Activated B cell treated with CpG ODN at 0.5 μM for 24 hours (primary cell): ENCODE measurements at places on chromosomes 13 and 19. TPM values are rescaled to one million over a fixed set of nuclear protein-coding genes. Genes with fewer than 3 reads are reported as not detected.

Gene COG3
- 26.0 and 31.6 TPM in 2 replicates for total RNA-seq

Gene CYP2A7
- total RNA-seq = not detected in 2 replicates

Gene ADGRE2
- total RNA-seq = 0.91 and 0.93 TPM in 2 replicates

Gene PAN3
- total RNA-seq = 60.7 and 68.2 TPM in 2 replicates

Gene WTIP
- 0.07 and 0.38 TPM in 2 replicates for total RNA-seq

Gene FARP1
- total RNA-seq = 0.95 and 2.1 TPM in 2 replicates

Gene TMEM145
- total RNA-seq = not detected in 2 replicates

Gene TPM4
- 238 and 257 TPM in 2 replicates for total RNA-seq

Gene ZNF525
- 28.9 and 37.4 TPM in 2 replicates for total RNA-seq

Gene HIPK4
- total RNA-seq = 0.09 TPM in 1 of 2 replicates, not detected in the other

Gene SLC7A1
- total RNA-seq = 83.5 and 85.0 TPM in 2 replicates

Gene VASP
- total RNA-seq = 294 and 300 TPM in 2 replicates

Gene IL17D
- not detected in 2 replicates for total RNA-seq

Gene ADPRHL1
- total RNA-seq = 0.84 and 0.93 TPM in 2 replicates

Gene LRRC8E
- not detected in 2 replicates for total RNA-seq

Gene MEDAG
- not detected in 2 replicates for total RNA-seq

Gene ATP11A
- 43.7 and 49.6 TPM in 2 replicates for total RNA-seq

Gene ZSCAN5C
- not detected in 2 replicates for total RNA-seq

Gene GYS1
- 50.7 and 52.7 TPM in 2 replicates for total RNA-seq

Gene IRGQ
- 13.1 and 14.1 TPM in 2 replicates for total RNA-seq

Gene UBE2L5
- total RNA-seq = 0.24 and 0.42 TPM in 2 replicates

Gene ONECUT3
- total RNA-seq = not detected in 2 replicates

Gene SH2D3A
- total RNA-seq = 18.7 and 22.6 TPM in 2 replicates

Gene IGFL2
- not detected in 2 replicates for total RNA-seq

Gene KIR2DL3
- total RNA-seq = not detected in 2 replicates

Gene TLE2
- total RNA-seq = 0.58 and 0.66 TPM in 2 replicates

Gene CAPN12
- total RNA-seq = 12.4 and 14.9 TPM in 2 replicates

Gene ANO8
- 2.1 and 2.2 TPM in 2 replicates for total RNA-seq

Gene SPRED3
- 0.44 and 2.4 TPM in 2 replicates for total RNA-seq

Gene UBXN6
- total RNA-seq = 54.3 and 58.2 TPM in 2 replicates

Gene ZNF613
- 7.7 and 7.8 TPM in 2 replicates for total RNA-seq

Gene APOC4
- total RNA-seq = not detected in 2 replicates

Gene FLT3LG
- 15.4 and 17.7 TPM in 2 replicates for total RNA-seq

Gene TLE5
- total RNA-seq = 323 TPM in 2 replicates

Gene CEACAM4
- not detected in 2 replicates for total RNA-seq

Gene CYP4F8
- total RNA-seq = not detected in 2 replicates

Gene MBD3L2B
- not detected in 2 replicates for total RNA-seq

Gene IGFL3
- not detected in 2 replicates for total RNA-seq

Gene YJEFN3
- 7.8 and 9.1 TPM in 2 replicates for total RNA-seq

Gene RASAL3
- total RNA-seq = 76.2 and 89.3 TPM in 2 replicates

Gene CDC42EP5
- not detected in 2 replicates for total RNA-seq

Gene PLK5
- not detected in 2 replicates for total RNA-seq

Gene IRGC
- not detected in 2 replicates for total RNA-seq

Gene ZFP28
- total RNA-seq = 6.2 and 6.5 TPM in 2 replicates

Gene CBY2
- total RNA-seq = not detected in 2 replicates

Gene MBD3L3
- not detected in 2 replicates for total RNA-seq

Gene KIR2DL4
- total RNA-seq = not detected in 2 replicates

Gene FAAP24
- 3.7 and 4.3 TPM in 2 replicates for total RNA-seq

Gene KCNRG
- 1.9 and 3.1 TPM in 2 replicates for total RNA-seq
